ENCODE measurements at places on chromosomes 13 and 19.

GRCh38 chr13:33872005-33872351 is 54.0 kb downstream of the RFC3 start:
- no peak for DNase-seq

GRCh38 chr19:55596304-55596703 is 3.0 kb downstream of the FIZ1 start:
- no peak for DNase-seq

GRCh38 chr13:29513981-29514719 is 81.3 kb downstream of the SLC7A1 start:
- no peak for DNase-seq

DNA sequence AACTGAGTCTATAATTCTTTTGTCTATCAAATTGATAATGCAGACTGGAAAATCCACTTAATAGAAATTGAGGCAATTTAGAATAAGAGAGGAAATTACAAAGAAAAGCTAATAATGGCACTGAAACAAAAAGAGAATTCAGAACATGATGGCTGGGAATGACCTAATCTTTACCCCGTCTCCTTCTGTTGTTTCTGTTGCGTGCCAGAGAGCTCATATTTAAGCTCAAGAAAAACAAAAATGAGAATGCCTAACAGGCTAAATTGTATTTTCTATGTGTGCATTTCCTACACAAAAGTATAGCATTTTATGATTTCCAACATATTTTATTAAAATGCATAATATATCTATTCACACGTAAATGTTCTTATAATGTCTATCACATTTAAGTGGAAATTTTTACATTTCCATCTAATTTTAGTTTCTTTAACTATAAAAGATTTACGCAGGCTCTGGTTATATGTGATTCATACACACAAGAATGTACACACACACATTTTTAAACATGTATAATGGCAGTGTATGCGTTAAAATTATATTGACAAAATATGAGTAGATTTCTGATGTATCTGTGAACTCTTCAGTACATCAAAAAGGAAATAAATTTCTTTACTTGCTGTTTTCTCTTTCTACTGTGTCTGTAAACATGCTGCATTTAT is 432.3 kb downstream of the SLITRK6 start:
- DNase-seq: no peak

DNA sequence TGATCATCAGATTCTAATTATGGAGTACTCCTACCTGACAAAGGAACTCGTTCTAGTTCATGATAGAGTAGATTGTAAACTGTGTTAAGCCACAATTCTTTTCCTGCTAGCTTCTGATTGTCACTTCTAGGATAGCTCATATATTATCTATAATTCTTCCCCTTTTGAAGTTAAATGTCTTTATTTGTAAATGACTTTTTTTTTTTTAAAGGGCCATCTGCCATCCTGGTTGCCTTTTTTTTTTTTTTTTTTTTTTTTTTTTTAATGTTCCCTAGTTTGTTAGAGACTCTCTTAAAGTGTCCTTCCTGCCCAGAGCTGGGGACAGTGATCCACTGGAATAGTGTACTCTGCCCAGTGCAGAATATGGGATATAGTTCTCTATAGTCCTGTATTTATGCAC is 4.3 kb downstream of the CHAMP1 start:
- no peak for DNase-seq

GRCh38 chr13:102558029-102558428 is 38.8 kb upstream of the TPP2 start:
- no peak for DNase-seq

DNA sequence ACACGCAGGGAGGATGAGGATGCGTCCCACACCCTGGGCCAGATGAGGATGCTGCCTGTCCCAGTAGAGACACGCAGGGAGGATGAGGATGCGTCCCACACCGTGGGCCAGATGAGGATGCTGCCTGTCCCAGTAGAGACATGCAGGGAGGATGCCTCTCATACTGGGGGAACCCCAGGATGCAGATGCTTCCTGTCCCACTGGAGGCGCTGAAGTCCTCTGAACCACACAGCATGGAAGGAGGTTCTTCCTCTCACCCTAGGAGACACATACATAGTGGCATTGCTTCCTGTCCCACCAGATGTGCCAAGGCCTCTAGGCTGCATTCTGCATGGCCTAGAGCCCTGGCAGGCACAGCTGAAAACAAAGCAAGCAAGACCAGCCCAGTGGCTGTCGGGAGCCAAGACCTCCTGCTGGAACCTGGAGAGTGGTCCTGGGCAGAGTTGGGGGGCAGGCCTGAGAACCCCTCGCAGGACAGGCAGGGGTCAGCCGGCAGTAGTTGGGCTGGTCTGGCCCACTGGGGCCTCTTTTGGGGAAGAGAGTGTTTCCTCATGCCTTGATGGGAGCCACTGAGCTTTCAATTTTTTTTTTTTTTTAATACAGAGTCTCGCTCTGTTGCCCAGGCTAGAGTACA is 4.3 kb downstream of the HPN start:
- peak; percentile 39 for DNase-seq

- peak; percentile 66 for DNase-seq
These were observed 618 bp downstream of the THSD8 start for GRCh38 chr19:12802267-12803106.

GRCh38 chr13:110330491-110331011 is 23.5 kb downstream of the COL4A2 start:
- DNase-seq: no peak

- no peak for DNase-seq
These were observed 10.2 kb downstream of the N4BP2L2 start for GRCh38 chr13:32528358-32528757.

GRCh38 chr13:75251188-75251587 is 230.8 kb downstream of the TBC1D4 start:
- DNase-seq: no peak

DNA sequence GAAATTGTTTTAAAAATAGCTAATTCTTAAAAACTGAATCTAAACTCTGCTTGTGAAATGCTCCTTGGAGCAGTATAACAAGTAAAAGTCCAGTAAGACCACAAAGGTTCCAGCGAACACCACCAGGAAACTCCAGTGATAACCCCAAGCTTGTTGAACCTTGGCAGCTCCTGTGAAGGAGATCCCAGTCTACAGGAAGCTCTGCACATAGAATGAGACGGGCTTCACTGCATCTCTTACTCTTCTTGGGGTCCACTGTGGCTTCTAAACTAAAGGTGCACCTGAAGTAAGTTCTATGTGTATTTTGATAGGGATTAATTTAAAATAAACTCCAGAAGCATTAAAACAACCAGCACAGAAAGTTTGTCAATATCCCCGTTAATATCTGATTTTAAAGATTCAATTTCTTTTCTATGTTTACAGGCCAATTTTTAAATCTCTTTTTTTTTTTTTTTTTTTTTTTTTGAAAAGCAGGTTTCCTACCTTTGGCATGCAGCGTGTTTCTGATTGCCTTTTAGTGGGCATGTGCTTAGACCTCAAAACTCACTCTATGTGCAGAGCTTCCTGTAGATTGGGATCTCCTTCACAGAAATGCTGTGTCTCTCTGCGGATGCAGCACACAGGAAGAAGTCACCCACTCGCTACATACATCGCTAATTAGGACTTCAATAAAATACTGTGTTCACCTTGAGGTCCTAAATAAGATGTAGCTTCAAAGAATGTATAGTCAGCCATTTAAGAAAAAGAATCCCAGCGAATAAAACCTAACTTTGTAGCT is 508.5 kb downstream of the KLF12 start:
- DNase-seq: no peak

DNA sequence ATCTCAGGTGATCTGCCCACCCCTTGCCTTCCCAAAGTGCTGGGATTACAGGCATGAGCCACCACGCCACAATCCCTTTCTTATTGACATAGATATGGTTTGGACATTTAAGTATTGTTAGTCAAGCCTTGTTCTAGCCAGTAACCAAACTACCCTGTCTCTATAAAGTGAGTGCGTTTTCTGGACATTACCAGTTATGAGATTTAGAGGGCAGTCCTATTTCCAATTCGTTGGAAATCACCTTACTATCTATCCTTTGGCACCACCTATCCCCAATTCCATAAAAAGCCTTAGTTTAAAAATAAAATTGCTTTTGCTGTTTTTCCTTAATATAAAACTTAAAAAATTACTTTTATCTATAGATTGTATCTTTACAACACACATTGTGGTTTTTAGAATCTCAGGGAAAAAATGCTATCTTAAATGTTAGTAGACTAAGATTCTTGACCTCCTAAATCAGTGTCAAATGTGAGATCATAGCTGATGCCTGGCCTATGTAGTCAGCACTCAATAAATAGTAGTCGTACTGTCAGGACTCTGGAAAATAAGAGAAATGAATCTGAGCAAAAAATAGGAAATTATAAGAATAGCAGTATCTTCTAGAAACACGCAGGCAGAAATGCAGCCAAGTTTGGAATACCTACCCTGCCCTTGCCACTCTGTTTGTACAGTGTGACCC is 57.0 kb downstream of the NUFIP1 start:
- no peak for DNase-seq

DNA sequence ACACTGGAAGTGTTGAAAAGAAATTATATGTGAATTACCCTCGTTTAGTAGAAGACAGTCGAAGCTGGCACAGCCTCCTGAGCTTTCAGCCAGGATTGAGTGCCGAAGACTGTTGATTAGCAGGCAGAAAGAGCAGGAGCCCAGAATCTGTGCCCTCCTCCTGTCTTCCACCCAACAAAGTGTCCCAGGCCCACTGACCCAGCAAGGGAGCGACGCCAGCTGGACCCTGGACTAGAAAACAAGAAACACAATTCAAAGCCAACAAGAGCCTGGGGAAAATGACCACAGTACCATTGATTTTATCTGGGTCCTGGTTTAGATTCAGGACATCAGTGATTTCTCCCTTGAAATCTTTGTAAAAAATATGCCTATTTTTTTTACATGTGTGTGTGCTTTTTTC is 120.7 kb downstream of the RXFP2 start:
- DNase-seq: peak; percentile 67

- DNase-seq: no peak
These were observed 82.4 kb upstream of the IRS2 start for GRCh38 chr13:109868578-109869311.

- no peak for DNase-seq
These were observed 397.7 kb downstream of the UQCRFS1 start for GRCh38 chr19:28815257-28815656.

- DNase-seq: no peak
These were observed 52.8 kb downstream of the THSD1 start for GRCh38 chr13:52353193-52353592.

DNA sequence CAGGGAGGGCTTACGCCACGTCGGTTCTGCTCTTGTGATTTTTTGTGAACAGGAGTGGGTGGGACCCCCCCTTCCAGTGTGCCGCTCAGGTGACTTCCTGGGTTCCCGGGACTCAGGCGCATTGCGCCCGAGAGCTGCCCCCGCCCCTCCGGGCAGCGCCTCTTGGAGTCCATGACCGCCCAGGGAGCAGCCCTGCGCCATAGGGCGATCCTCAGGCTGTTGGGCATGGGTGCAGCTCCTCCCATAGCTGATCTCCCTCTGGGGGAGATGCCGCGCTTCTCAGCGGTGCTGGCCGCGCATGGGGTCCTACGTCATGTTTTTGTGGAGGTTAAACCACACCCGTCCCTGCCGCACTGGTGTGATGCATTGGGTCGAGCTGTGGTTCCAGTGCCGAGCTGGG is 7.9 kb upstream of the TMPRSS9 start:
- DNase-seq: no peak

- no peak for DNase-seq
These were observed 25.7 kb upstream of the ZNF492 start for GRCh38 chr19:22608441-22608840.

DNA sequence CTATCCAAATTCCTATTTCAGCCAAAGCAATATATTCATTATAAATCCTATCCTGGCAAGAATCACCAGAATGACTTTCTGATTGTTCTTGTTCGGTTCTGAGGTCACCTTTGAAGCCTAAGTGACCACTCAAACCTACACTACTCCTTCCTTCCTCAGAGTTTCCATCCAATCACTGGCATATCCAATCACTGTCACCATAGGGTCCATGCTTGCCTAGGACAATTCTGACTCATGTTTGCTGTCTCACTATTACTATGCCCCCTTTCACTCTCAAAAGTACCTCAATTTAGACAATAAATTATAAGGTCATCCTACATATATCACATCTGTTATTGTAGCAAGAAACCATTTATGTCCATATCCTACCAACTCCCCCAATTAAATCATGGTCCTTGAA is 58.9 kb downstream of the UBL3 start:
- no peak for DNase-seq

DNA sequence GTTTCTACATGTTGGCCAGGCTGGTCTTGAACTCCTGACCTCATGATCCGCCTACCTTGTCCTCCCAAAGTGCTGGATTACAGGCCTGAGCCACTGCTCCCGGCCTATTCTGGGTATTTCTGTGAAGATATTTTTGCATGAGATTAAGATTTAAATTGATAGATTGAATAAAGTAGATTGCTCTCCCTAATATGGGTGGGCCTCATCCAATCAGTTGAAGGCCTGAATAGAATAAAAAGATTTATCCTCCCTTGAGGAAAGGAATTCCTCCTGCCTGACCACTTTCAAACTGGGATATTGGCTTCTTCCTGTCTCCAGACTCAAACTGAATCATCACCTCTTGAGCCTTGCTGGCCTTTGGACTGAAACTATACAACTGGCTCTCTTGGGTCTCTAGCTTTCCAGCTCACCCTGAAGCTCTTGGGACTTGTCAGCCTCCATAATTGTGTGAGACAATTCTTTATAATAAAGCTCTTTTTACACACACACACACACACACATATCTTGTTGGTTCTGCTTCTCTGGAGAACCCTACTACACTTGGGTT is 36.1 kb upstream of the CXCL17 start:
- no peak for DNase-seq

DNA sequence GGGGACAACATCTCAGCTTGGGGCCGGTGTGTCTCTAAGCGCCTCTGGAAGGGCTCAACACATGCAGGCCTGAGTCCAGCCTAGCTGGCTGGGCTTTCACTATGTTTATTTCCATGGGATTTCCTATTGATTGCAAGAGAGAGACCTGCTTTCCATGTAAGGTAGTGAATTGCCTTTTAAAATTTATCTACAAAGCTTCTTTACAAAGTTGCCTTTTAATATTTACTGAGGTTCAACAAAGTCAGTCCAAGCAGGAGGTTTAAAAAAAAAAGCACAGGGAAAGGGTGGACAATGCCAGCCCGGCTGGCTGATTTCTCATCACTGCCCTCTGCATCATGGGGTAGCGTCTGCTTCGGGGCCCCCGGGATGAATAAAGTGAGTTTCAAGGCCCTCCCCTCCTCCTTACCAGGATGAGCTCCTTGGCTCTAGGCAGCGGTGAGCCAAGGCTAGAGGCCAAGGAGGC is 15.8 kb downstream of the TLE2 start:
- DNase-seq: no peak

DNA sequence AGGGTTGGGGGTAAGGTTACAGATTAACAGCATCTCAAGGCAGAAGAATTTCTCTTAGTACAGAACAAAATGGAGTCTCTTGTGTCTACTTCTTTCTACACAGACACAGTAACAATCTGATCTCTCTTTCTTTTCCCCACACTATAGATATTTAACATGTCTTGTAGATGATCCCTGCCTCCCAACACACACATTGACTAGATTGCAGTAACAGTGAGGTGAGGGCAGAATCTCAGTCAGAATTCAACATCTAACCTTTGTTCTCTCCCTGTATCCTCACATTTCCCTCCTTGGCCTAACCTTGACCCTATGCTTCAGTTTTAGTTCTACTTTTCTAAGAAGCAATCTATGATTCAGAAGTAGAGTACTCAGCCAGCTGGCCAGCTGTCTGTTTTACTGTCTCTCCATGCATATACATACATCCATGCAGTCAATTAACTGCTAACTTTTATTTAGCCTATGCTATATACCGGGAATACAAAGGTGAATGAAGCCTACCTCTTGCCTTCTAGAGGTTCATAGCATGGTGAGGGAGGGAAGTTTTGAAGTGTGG is 18.1 kb downstream of the DNAJC15 start:
- DNase-seq: no peak

GRCh38 chr13:110689041-110689440 is 16.9 kb downstream of the CARS2 start:
- no peak for DNase-seq

Measured in tibial artery (tissue), 4 donors.